ENCODE measurements at places on chromosomes 7 and 10. TPM values are rescaled to one million over a fixed set of nuclear protein-coding genes. Genes with fewer than 3 reads are reported as not detected.

OR13A1 gene
- not detected for total RNA-seq

ZNF804B gene
- not detected for total RNA-seq

DNA sequence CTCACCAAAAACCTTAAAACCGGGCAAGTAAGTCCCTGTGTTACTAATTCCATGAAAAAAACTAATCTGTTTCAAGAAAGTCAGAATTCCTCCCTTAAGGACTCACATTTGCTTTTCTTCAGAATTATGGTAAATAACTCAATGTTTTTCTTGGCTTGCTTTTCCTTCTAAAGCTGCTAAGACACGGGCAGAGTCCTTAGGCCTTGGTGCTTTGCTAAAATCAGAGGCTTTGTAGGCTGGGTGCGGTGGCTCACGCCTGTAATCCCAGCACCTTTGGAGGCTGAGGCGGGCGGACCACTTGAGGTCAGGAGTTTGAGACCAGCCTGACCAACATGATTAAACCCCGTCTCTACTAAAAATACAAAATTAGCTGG lies 32.0 kb downstream of the GNA12 start:
- no peak for DNase-seq

DNA sequence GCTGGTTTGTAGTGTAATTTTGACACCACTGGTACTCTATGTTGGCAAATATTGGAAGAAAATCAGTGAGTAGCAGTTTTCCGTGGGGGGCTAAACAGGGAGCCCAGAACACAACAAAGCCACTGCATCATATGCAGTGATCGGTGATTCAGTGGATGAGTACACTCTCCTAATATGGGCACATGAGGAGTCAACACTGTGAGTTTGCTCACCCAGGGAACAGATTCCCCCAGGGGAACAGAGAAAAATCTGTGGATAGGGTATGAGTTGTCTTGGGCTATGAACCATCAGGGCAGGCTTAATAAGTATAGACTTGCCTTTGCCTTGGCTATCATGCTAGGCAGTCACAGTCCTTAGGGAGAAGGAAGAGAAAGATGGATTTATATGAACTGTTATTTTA lies 227.7 kb upstream of the SEMA3E start:
- DNase-seq: no peak

All from vagina (tissue), 2 donors.